ENCODE measurements at places on chromosomes 13 and 19.

GRCh38 chr19:29694669-29695627 is 20.1 kb downstream of the C19orf12 start:
- DNase-seq = peak; percentile 91

DNA sequence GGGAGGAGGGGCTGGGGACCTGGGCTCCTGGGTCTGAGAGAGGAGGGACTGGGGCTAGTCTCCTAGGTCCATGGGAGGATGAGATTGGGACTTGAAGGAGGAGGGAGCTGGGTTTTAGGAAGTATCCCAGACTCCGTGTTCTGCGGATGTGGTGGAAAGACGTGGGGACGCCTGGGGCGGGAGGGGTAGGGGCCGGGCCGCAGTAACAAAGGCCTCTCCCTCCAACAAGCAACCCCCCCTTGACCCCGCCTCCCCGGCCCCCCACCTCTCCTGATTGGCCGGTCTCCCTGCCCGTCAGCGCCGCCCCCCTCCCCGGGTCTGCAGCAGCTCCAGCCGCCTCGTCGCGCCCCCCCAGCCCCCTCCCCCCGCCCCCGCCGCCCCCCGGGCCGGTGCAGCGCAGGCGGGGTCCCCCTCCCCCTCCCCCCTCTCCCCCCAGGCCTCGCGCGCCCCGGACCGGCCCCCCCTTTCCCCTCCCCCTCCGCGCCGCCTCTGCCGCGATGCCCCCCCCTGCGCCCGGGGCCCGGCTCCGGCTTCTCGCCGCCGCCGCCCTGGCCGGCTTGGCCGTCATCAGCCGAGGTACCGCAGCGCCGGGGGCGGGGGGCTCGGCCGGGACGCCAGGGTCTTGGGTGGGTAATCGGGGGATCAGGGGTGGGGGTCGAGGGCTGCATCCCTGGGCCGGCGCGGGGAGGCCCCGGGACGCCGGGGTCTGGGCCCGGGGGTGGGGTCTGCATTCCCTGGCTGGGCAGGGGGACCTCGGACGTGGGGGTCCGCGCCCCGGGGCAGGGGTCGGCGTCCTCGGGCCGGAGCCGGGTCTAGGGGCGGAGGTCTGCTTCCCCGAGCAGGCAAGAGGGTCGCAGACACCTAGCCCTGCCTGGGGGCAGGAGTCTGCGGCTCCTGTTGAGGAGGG is at the start of gene IGLON5:
TSS of gene IGLON5 (plus strand) at position 294 of the 907 bp plus-strand sequence. CDS start at position 498, 204 bp downstream.
- no peak for DNase-seq

DNA sequence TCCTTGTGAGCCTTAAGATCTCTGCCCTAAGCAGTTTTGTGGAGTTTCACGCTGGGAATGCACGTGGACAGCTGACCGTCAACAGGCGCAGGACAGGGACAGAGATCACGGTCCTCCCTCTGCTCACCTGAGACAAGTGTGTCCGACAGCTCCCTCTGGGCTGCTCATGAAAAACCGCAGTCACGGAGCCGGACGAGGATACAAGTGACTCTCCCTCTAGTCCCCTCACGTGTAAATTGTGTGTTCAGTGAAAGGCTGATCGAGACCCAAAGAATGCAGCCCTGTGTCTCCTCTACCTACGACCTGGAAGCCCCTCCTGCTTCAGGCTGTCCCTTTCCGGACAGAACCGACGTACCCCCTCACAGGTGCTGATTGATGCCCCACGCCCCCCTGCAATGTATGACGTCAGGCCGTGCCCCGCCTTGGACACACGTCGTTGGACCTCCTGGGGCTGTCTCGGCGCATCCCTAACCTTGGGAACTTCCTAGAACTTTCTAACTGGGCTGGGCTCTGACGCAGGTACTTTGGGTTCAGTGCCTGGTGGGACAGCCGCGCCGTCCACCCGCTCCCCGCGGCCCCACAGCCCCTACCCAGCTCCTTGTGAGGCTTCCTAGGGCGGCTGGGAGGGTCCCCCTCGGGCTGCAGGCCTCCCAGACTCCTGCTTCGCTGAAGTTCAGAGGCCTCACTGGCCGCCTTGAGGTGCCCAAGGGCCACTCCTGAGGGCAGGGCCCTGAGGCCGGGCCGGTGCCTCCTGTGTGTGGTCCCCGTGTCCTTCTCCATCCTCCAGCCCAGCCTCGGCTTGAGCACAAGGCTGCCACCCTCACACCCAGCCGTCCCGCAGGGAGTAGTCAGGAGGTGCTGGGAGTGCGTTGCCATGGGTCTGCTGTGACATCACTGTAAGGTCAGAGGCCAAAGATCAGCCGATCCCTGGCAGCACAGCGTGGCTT is at the start of gene C13orf46:
TSS of gene C13orf46 (minus strand) at position 859 of the 947 bp plus-strand sequence. CDS start at position 780, 79 bp downstream.
- no peak for DNase-seq

DNA sequence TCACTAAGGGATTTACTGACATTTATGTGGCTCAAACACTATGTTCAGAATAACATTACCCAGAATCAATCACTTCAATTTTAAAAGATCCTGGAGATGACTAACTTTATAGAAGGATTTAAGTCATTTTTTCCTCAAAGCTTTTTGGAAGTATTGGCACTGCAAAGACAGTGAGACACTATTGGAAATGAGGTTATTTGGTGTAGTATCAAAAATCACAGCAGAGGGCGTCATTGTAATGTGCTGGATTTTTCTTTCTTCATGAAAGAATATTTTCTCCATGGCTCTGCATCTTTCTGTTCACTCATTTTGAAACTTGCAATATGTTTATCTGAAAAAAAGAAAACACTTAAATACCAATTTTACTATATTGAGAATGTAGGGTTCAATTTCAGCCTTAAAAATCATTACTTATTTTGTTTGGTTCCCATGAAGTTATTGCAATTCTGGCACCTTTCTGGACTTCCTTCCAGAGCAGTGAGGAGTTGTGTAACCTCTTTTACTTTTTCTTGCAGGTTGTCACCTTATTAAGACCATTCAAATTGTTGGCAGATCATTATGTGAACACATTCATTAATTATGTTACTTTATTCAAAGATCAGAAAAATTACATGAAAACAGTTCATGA is 3.7 kb upstream of the CSNK1A1L start:
- DNase-seq = no peak

DNA sequence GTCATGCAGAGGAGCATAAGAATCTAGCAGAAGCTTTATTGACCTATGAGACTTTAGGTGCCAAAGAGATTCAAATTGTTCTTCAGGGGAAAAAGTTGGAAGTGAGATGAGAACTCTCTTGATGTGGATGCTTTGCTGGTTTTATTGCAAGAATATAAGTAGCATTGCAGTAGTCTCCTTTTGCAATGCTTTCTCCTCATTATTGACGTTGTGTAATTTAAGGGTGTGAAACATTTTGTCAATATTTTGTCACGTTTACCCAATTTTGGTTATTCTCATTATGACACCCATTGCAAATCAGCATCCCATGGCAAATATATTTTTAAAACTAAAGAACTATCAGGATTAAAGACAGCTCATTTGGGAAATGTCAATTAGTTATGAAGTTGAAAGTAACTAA is 11.9 kb upstream of the LILRB5 start:
- DNase-seq = no peak

DNA sequence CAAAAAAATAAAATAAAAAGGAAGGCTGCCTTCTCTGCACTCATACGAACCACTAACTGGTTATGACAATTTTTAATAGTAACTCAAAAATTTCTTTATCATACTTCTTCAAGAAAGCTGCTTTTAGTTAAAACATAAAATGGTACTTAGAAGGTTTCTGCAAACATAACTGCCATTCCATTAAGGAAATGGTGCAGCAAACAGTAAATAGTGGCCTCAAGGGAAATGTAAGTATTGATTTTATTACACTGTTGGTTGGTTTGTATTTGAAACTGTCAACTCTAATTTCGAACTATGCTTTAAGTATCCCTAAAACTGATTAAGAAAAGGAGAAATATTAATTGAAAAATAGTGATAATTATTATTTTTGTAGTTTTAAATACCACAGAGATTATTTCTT is 278.0 kb downstream of the DACH1 start:
- no peak for DNase-seq

GRCh38 chr13:113422807-113423519 is 30.3 kb downstream of the ADPRHL1 start:
- DNase-seq = no peak

- DNase-seq = peak; percentile 93
These were observed 5.5 kb upstream of the ZNF428 start for GRCh38 chr19:43624933-43625332.

DNA sequence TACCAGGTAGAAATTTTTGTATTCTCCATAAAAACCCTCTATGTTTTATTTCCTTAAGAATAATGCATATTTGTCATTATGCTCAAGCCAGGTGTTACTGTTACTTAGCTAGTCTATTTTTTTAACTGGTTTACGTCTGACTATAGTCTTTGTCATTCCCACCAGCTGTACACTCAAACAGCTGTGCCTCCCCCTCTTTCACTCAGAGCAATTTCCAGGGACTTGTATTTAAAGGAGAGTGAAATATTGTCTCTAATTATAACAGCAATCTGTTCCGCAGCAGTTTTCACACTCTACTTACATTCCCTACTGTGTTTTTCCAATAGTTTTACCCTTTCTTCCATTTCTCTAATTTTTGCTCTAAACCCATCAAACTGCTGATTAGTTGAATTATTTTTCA is 813.6 kb upstream of the MIR17HG start:
- no peak for DNase-seq

DNA sequence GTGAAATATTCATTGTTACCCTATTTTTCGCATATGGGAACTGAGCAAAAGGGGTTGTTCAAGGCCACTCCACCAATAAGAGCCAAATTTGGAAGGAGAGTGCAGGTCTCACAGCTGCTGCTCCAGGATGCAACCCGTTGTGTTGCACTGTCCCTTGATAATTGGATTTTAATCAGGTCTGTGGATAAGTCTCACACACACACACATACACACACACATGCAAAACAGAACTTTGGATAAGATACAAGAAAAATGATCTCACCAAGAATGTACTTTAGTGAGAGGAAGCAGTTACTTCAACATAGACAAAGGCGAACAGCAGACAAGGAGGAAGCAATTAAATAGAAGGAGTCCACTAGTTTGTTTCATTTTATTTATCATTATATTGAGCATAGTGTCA is 127.3 kb upstream of the EDNRB start:
- no peak for DNase-seq

GRCh38 chr13:80029170-80029569 is 311.8 kb downstream of the SPRY2 start:
- no peak for DNase-seq

- DNase-seq = no peak
These were observed 26.4 kb upstream of the F7 start for GRCh38 chr13:113078902-113079780.
